ENCODE measurements at places on chromosomes 6 and 20. TPM values are rescaled to one million over a fixed set of nuclear protein-coding genes. Genes with fewer than 3 reads are reported as not detected.

Gene DEFB132
- not detected for total RNA-seq

Gene SGK1
- total RNA-seq, result 268 TPM

Gene XPO5
- 28.0 TPM for total RNA-seq

Gene CDH4
- 1.3 TPM for total RNA-seq

Gene CDH22
- not detected for total RNA-seq

Gene BLOC1S5
- 7.1 TPM for total RNA-seq

Gene ANKRD66
- not detected for total RNA-seq

Gene SYCP2L
- not detected for total RNA-seq

Gene CRISP2
- total RNA-seq, result not detected

Gene ISM1
- 0.64 TPM for total RNA-seq

Gene CRISP1
- total RNA-seq, result not detected

Gene PKHD1
- total RNA-seq, result not detected

Gene CDYL
- total RNA-seq, result 38.7 TPM

Gene CALHM6
- not detected for total RNA-seq

Gene C20orf141
- total RNA-seq, result 0.32 TPM

Gene SPAG4
- 8.1 TPM for total RNA-seq

Gene KCNS1
- 1.3 TPM for total RNA-seq

Gene NFATC2
- total RNA-seq, result under 0.01 TPM

Gene GDAP1L1
- total RNA-seq, result not detected

Gene COL21A1
- total RNA-seq, result under 0.01 TPM

Gene CRISP3
- total RNA-seq, result not detected

Gene RNF144B
- 0.97 TPM for total RNA-seq

Gene KIFC1
- total RNA-seq, result 20.0 TPM

Gene PI16
- total RNA-seq, result under 0.01 TPM

Gene ADGRB3
- under 0.01 TPM for total RNA-seq

Gene ROS1
- 0.32 TPM for total RNA-seq

Gene C6orf58
- total RNA-seq, result not detected

Gene TNF
- total RNA-seq, result under 0.01 TPM

Gene TFAP2C
- total RNA-seq, result 18.1 TPM

Gene WFDC5
- total RNA-seq, result not detected

Gene TRAPPC3L
- not detected for total RNA-seq

Gene ACTL10
- 1.7 TPM for total RNA-seq

Gene HCRTR2
- not detected for total RNA-seq

Gene BPIFA1
- total RNA-seq, result not detected

Gene SIRPD
- total RNA-seq, result under 0.01 TPM

Gene POU3F2
- total RNA-seq, result not detected

Gene EYA4
- total RNA-seq, result under 0.01 TPM

Gene ATP6V1G2
- 1.3 TPM for total RNA-seq

Gene MYCT1
- total RNA-seq, result under 0.01 TPM

Measured in fibroblast of villous mesenchyme (primary cell).